ENCODE measurements at places on chromosomes 11 and 22.

- no peak for DNase-seq
These were observed 300.9 kb downstream of the NTM start for GRCh38 chr11:131671320-131671719.

- DNase-seq = no peak
These were observed 96.9 kb downstream of the CSTPP1 start for GRCh38 chr11:47033439-47033838.

DNA sequence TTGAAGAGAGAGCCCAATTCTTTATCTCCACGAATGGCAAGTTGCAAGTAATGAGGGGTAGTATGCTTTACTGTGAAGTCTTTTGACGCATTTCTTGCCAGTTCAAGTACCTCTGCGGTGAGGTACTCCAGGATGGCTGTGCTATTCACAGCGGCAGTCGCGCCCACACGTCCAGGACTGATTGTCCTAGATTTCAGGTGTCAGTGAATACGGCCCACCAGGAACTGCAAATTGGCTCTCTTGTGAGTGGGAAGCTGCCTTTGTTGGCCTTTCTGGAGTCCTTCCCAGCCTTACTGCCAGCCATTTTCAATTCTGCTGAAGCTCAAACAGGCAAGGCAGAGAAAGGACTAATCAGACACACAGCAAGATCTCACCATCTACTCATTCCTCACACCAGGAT is 8.5 kb downstream of the PPFIA1 start:
- no peak for DNase-seq

- no peak for DNase-seq
These were observed 4.8 kb downstream of the FBXO3 start for GRCh38 chr11:33769542-33769941.

DNA sequence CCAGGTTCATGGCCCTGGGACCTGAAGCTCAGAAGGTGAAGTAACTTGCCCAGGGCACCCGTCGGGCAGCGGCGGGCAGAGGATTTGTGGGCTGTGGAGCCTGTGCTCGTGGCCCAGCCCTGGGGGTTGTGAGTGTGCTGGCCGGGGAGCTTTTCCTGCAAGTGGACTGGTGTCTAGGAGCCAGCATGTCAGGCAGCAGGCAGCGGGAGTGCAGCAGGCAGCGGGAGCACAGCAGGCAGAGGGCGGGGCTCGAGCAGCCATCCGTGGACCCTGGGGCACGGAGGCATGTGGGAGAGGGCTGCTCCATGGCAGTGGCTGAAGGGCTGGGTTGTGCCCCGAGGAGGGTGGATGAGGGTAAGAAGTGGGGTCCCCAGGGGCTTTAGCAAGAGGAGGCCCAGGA is 72.7 kb upstream of the PPP6R3 start:
- DNase-seq = no peak

GRCh38 chr11:111162305-111162704 is 83.2 kb upstream of the POU2AF2 start:
- no peak for DNase-seq

DNA sequence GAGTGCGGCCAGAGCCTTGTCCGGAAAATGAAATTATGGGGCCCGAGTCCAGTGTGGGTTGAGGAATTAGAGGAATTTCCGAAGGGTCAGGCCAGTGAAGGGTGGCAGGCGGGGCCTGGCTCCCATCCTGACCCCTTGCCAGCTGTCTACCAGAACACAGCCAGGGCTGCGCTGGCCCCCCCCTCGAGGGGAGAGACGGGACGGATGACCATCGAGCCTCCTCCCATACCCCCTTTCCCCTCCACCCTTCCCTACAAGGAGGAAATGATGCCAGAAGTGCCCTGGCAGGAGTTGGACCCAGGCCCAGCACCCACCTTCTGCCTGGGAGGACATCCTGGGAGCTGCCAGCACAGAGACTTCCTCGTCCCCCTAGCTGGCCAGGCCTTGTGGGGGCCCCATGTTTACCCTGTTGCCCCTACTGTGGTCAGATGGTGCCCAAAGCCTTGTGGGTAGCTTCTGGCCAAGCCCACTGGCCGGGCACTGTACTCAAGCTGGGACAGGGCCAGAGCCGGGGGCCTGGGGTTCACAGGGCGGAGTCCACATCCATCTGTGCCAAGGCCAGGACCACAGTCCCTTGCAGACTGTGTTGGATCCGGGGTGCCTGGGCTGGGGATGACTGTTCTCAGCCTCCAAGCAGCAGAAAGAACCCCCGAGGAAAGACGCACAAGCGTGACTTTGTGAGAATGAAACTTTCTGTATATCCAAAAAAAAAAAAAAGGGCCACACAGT is 20.8 kb downstream of the ARVCF start:
- DNase-seq = no peak
